ENCODE measurements at places on chromosomes 5 and 9.

DNA sequence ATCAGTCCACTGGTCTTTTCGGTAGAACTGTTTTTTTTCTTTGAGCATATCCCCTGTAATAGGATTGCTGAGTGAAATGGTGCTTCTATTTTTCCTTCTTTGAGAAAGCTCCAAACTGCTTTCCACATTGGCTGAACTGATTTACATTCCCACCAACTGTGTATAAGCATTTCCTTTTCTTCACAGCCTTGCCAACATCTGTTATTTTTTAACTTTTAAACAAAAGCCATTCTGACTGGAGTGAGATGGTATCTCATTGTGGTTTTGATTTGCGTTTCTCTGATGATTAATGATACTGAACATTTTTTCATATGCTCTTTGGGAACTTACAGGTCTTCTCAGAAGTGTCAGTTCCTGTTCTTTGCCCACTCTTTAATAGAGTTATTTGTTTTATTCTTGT, 764.7 kb downstream of the MTRR start:
- DNase-seq, result peak; percentile 72

- peak; percentile 63 for DNase-seq
Measured at GRCh38 chr9:137786511-137786920, 91.1 kb upstream of the CACNA1B start.

GRCh38 chr9:5274770-5275169, 29.7 kb downstream of the RLN2 start:
- DNase-seq, result no peak

- no peak for DNase-seq
Measured at GRCh38 chr9:32989660-32990059, 11.8 kb downstream of the APTX start.

DNA sequence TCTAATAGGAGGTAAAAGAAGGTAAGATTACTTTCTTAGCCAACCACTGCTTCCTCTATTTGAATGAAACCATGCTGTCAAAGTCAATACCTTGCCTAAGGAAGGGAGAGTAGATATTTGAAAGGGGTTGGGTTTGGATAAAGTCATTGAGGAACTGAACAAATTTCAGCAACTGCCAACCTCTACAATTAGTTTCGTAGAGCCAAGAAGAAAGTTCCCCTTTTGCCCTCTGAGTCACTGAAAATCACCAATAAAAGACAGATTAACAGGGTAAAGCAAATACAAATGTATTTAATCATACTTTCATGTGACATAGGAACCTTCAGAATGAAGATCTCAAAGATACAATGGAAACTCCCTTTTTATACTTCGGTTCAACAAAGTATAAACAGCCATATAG, 615.7 kb downstream of the GABRG2 start:
- DNase-seq, result no peak

- no peak for DNase-seq
Measured at GRCh38 chr5:55657443-55657842, 54.7 kb downstream of the SLC38A9 start.

GRCh38 chr5:107010060-107010459, 660.7 kb downstream of the EFNA5 start:
- no peak for DNase-seq

GRCh38 chr5:115736004-115736689, 80.3 kb downstream of the CDO1 start:
- no peak for DNase-seq

DNA sequence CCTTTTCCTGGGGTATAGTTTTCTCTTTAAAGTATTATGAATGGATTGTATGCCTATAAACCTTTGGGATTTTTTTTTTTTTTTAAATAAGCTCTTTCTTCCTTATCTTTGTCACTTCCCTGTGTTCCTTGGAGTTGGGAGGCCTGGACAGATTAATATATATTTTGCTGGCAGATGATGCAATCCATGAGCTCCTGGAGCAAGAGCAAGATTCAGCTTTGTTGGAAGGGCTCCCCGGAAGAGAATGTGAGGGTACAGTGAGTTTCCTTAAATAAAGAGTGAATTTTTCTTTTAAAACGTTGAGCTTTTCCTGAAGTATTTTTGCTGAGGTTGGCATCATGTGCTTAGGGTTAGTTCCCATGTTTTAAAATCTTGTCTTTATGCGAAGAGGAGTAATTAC, 98.7 kb upstream of the SLC28A3 start:
- DNase-seq, result peak; percentile 10

DNA sequence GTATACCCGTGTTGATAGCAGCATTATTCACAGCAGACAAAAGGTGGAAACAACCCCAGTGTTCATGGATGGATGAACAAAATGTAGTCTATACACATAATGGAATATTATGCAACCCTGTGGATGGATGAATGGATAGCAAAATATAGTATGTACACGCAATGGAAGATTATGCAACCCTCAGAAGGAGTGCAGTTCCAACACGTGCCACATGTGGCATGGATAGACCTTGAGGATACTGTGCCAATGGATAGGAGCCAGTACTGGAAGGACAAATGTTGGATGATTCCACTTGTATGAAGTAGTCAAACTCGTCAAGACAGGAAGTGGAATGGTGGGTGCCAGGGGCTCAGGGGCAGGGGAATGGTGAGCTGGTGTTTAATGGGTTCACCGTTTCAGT, 44.9 kb downstream of the PLEKHG4B start:
- DNase-seq, result no peak

- DNase-seq, result no peak
Measured at GRCh38 chr5:141077826-141078225, 16.6 kb upstream of the PCDHB2 start.
